GM12892 (cell line): ENCODE measurements at places on chromosomes 3 and 15.
A peak's percentile ranks its signal among the peaks of the same experiment; 100 is the strongest.

- no peak for DNase-seq
Observed at GRCh38 chr3:52967398-52967797, 70.0 kb upstream of the STIMATE start.

DNA sequence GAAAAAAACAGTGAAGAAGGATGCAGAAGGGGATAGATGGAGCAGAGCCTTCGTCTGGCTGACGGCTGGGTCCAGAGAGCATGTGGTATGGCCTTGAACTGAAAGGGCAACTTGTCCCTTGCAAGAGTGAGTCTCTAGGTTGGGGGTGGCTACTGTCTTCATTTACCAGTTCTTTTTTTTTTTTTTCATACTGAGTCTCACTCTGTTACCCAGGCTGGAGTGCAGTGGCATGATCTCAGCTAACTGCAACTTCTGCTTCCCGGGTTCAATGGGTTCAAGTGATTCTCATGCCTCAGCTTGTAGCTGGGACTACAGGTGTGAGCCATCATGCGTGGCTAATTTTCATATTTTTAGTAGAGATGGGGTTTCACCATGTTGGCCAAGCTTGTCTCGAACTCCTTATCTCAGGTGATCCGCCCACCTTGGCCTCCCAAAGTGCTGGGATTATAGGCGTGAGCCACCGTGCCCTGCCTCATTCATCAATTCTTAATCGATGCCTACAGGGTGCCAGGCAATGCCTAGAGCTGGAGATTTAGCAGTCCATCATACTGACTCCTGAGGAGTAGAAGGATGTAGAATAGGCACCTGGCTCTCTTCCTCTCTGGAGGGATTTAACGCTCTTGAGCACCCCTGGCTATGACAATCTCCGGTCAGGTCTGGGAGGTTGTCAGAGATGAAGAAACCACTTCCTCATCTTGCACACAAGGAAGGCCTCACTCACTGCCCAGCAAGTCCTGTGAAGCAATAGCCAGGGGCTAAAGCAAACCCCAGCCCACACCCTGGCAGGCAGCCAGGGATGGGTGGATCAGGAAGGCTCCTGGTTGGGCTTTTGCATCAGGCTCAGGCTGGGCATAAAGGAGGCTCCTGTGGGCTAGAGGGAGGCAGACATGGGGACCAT is at the start of gene CAMP:
Gene CAMP (plus strand): TSS at position 880 of the 898 bp plus-strand sequence. CDS start 17 bp downstream, at position 897.
- DNase-seq, result peak; percentile 71

- DNase-seq, result no peak
Observed at GRCh38 chr3:38558864-38559263, 62.7 kb downstream of the EXOG start.

DNA sequence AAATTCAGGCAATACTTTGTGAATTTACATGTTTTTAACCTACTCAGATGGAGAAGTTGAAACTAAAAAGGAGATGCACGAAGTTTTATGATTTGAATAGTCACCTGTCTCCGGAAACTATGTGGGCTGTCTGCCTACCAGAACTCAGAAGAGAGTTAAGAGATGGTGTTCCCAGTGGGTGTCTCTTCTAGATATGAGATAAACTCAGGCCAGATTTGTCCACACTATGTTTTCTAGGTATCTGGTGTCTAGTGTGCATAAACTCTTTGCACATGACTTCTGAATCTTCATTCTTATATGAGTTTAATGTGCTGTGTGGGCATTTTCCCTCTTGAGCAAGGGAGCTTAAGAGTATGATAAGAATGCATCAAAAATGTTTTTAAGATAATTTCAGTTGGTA is 222.8 kb downstream of the FOXP1 start:
- no peak for DNase-seq

- no peak for DNase-seq
Observed at GRCh38 chr3:177733233-177733632, 536.0 kb upstream of the TBL1XR1 start.

DNA sequence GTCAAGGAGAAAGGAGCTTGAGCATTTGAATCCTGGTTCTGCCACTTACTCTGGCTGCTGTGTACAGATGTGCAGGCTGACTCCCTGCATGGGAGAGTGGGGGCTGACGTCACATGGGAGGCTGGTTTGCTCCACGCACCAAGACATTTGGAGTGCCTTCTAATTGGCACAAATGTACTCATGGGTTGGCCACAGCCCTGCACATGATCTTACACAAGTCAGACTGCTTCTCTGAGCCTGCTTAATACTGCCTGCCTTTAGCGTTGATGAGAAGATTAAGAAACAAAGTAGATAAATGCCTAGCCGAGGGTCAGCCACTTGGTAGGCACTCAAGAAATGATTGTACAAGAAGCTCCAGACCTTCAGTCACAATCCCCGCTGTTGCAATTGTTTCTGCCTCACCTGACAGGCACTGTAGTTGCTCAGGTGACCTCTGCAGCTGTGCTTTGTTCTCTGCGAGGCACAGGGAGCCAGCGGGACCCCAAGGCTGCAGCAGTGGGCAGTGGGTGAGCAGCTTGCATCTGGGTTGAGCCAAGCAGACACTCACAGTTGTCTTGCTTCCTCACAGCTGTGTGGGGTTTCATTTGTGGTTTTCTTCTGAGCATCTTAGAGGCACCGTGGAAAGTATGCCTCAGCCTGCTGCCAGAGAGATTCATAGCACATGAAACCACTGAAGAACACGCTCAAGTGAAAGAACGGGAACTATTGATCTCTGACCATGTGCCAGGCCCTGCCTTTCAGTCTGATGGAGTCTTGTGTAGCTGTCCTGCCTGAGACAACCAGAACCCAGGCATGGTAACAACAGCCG is 33.1 kb downstream of the GRK7 start:
- DNase-seq, result peak; percentile 51
